ENCODE measurements at places on chromosomes 1 and 21. TPM values are rescaled to one million over a fixed set of nuclear protein-coding genes. Genes with fewer than 3 reads are reported as not detected.

Gene RHBDL2
- 0.41 TPM for total RNA-seq

Gene FNDC10
- total RNA-seq: 2.9 TPM

Gene MAN1C1
- 5.3 TPM for total RNA-seq

Gene CYP4A22
- not detected for total RNA-seq

Gene RNU1-2
- total RNA-seq: under 0.01 TPM

Gene XCL1
- total RNA-seq: not detected

Gene ZNF683
- total RNA-seq: not detected

Gene GUCA2A
- not detected for total RNA-seq

Gene IL22RA1
- total RNA-seq: not detected

Gene MFN2
- total RNA-seq: 42.0 TPM

Gene TCHHL1
- not detected for total RNA-seq

Gene C1orf116
- not detected for total RNA-seq

Gene ZNF672
- total RNA-seq: 14.7 TPM

Gene NOS1AP
- total RNA-seq: 4.9 TPM

Gene LCE1C
- total RNA-seq: not detected

Gene FAM163A
- 0.41 TPM for total RNA-seq

Gene UBAP2L
- 35.5 TPM for total RNA-seq

Gene TEX38
- total RNA-seq: not detected

Gene DCDC2B
- total RNA-seq: not detected

Gene TRIM67
- total RNA-seq: 24.1 TPM

Gene GOLT1A
- 0.41 TPM for total RNA-seq

Gene PTGER3
- 2.4 TPM for total RNA-seq

Gene ANGPTL1
- total RNA-seq: 2.0 TPM

Gene ACOT11
- 1.2 TPM for total RNA-seq

Gene AGBL4
- total RNA-seq: 3.3 TPM

Gene HUNK
- 7.7 TPM for total RNA-seq

Gene AKR7A3
- 1.2 TPM for total RNA-seq

Gene PRAMEF4
- total RNA-seq: not detected

Gene NMNAT2
- 34.2 TPM for total RNA-seq

Gene PRRX1
- 6.5 TPM for total RNA-seq

Gene S100A10
- total RNA-seq: 2.4 TPM

Gene PDZK1
- total RNA-seq: 0.82 TPM

Gene PPIAL4G
- 0.41 TPM for total RNA-seq

Gene PTPN14
- 1.6 TPM for total RNA-seq

Gene PAQR6
- total RNA-seq: 7.7 TPM

Gene RXFP4
- total RNA-seq: not detected

Gene NEK2
- total RNA-seq: 2.9 TPM

Gene RIPPLY3
- total RNA-seq: not detected
